Ecto neural progenitor cell (in vitro differentiated cells): ENCODE measurements at places on chromosomes 6 and 20.

- no peak for DNase-seq
Measured at GRCh38 chr6:1325461-1326309, 13.8 kb downstream of the FOXQ1 start.

DNA sequence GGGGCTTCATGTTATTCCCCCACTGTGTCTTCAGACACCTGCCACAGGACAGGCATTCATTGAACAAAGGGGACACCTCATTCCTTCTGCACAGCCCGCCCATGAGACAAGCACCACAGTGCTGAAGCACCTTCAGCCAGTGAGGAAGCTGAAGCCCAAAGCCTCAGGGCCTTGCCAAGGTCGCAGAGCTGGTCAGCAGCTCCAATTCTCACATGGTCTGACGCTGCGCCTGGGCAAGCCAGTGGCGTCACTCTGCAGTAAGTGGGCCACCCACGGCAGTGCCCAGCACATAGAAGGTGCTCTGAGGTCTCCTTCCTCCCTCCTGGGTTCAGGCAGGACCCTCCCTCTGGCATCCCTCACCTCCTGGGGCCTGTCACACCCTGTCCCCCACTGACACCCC lies 43.2 kb downstream of the GRM4 start:
- no peak for DNase-seq

GRCh38 chr20:46746956-46747526 lies 37.6 kb downstream of the SLC2A10 start:
- no peak for DNase-seq

- no peak for DNase-seq
Measured at GRCh38 chr20:4170621-4171537, 155.5 kb upstream of the RNF24 start.
